ENCODE measurements at places on chromosomes 16 and 17.

DNA sequence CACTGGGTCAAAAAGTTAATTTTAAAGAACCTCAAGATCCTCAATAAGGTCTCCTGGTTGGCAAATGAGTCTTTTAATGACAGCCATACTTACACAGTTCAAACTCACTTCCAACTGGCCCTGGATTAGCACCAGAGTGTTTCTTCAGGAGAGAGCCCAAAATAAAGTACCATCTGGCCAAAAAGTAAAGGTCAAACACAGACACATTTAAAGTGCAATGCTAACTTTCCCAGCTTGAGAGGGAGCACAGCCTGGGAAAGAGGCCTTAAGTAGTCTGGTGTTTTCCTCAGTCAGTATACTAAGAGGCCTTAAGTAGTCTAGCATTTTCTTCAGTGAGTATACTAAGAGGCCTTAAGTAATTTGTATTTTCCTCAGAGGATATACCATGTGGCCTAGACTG, 46.6 kb upstream of the ERN1 start:
- no peak for DNase-seq

GRCh38 chr17:73304971-73305812, 6.6 kb downstream of the CDC42EP4 start:
- peak; percentile 78 for DNase-seq

DNA sequence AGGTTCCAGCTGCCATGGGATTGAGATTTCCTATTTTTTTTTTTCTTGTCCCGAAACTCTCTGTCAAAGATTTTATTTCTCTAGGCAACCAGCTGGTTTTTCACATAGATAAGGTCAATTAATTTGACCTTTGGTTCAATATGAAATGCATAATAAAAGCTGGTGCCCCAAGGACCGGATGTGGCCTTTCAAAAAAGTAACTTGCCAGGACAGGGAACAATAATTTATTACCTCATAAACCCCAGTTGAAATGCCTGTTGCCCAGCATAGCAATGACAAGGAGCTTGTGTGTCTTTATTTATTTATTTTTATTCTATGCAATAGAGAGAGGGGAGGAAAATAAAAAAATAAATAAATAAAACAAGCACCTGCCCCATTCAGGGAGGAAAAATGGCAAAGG, 472.7 kb downstream of the KCNJ2 start:
- no peak for DNase-seq

DNA sequence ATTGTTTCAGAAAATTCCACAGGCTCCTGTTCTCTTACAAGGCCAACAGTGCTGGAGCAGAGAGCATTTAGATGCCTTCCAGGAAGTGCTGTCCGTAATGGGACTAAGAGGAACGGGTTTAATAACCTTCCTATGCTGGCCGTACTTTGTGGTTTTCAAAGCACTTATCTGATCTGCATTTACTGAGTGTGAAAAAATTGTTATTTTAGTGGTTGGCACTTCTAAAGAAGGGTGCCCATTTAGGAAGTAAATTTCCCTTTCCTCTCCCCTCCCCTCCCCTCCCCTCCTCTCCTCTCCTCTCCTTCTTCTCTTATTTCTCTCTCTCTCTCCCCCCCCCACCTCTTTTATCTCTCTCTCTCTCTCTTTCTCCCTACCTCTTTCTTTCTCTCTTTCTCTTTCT, 72.0 kb upstream of the DNAJA2 start:
- DNase-seq, result no peak

- DNase-seq, result no peak
Observed at GRCh38 chr16:31055613-31056012, 18.4 kb downstream of the ZNF668 start.
